ENCODE measurements at places on chromosomes 16 and 17. TPM values are rescaled to one million over a fixed set of nuclear protein-coding genes. Genes with fewer than 3 reads are reported as not detected.

Gene CMTM2
- not detected for total RNA-seq

Gene IGF2BP1
- total RNA-seq: 249 TPM

Gene DRC7
- not detected for total RNA-seq

Gene SPHK1
- 3.2 TPM for total RNA-seq

Gene ZG16
- total RNA-seq: not detected

Gene TMEM235
- total RNA-seq: not detected

Gene IST1
- 231 TPM for total RNA-seq

Gene RNF227
- total RNA-seq: 1.4 TPM

Measured in GM23338 (cell line).